ENCODE measurements at places on chromosomes 11 and 22. TPM values are rescaled to one million over a fixed set of nuclear protein-coding genes. Genes with fewer than 3 reads are reported as not detected.

DNA sequence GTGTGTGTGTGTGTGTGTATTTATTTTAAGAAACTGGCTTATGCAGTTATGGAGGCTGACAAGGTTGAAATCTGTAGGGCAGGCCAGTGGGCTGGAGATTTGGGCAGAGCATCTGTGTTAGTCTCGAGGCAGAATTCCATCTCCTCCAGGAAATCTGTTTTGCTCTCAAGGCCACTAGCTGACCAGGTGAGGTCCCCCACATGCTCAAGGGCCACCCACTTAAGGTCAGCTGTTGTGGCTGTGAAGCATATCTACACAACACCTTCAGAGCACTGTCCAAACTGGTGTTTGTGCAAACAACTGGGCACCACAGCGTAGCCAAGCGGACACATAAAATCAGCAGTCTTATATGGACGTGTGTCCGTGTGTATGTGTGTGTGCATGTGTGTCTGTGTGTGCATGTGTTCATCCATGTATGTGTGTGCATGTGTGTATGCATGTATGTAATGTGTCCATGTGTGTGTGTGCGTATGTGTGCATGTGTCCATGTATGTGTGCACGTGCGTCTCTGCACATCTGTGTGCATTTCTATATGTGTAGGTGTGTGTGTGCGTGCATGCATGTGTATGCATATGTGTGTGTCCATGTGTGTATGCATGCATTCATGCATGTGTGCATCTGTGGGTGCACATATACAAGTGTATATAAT is 400.9 kb downstream of the BRD1 start:
- DNase-seq = no peak

- DNase-seq = no peak
Measured at GRCh38 chr22:40728731-40729189, 49.5 kb downstream of the MCHR1 start.

DNA sequence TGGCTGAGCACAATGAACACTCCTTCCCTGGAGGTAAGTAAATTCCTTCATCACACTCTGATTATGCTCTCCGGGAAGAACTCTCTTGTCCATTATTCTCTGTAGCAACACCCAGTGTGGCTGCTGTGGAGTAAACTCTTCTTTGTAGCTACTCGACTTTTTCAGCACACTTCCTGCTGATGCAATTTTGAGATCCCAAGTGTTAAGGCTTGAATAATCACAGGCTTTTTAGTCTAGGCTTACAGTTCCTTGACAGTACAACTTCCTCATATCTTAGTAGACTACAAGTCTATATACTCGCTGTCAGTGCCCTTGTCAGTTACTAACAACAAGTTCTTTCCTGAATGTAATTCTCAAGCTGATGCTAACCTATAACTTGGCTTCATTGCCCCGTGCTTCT is 301.8 kb upstream of the API5 start:
- peak; percentile 30 for DNase-seq

IRAG1 gene
- 4.5 TPM for polyA plus RNA-seq

- peak; percentile 57 for DNase-seq
Measured at GRCh38 chr11:33706966-33707365, 6.3 kb upstream of the C11orf91 start.

SLC1A2 gene
- 1.0 TPM for polyA plus RNA-seq

GRCh38 chr11:62472063-62472884 is 53.4 kb downstream of the SCGB1A1 start:
- DNase-seq = no peak

SCGB1C1 gene
- 0.26 TPM for polyA plus RNA-seq

Data from muscle of leg (tissue), 16 donors.